Germinal center (tissue), 1 donor: ENCODE measurements at places on chromosomes 6 and 20.
A peak's percentile ranks its signal among the peaks of the same experiment; 100 is the strongest.

DNA sequence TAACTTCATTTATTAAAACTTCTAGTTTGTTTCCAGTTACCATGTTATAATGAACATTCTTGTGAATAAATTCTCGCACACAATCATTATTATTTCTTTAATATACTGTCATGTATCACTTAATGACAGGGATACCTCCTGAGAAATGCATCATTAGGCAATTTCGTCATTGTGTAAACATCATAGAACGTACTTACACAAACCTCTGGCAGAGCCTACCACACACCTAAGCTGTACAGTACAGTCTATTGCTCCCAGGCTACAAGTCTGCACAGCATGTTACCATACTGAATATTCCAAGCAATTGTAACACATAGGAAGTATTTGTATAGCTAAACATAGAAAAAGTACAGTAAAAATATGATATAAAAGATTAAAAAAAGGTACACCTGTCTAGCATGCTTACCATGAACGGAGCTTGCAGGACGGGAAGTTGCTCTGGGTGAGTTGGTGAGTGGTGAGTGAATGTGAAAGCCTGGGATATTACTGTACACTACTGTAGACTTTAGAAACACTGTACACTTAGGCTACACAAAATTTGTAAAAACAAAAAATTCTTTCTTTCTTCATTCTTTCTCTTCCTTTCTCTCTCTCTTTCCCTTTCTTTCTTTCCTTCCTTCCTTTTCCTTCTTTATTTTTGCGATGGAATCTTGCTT, 268.2 kb upstream of the SOX4 start:
- DNase-seq: no peak

DNA sequence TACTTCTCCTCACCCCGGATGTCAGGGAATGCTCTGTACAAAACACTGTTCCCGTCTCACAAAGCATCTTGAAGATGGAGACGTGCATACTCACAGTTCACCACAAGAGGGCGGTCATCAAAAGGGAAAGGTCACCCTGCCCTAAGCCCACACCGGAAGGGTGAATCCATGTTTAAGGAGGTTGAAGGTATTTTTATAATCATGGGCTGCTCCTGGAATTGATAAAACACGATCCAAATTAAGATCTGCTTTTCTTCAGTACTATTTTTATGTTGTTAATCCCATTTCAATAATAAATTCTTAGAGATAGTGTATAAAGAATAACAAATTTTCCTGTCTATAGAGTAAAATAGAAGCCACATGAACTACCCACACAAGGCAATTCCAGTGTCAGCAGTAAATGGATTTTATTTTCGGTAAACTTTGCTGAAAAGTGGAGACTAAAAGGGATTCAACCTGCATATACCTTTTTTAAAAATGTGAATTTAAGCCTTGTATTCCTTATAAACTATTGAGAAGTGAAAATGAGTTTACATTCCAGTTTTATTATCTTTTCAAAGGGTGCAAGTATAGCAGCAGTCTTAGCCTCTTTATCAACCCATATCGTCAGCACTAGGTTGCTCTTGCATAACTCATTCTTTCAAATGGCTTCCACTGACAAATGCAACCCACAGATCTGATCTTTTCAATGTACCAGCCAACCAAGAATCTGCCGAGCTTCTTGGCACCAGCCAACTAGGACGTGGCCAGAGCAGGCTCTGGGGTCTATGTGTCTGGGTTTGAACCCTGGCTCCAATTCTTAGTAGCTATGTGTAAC, 79.7 kb upstream of the MBOAT1 start:
- peak; percentile 42 for DNase-seq

DNA sequence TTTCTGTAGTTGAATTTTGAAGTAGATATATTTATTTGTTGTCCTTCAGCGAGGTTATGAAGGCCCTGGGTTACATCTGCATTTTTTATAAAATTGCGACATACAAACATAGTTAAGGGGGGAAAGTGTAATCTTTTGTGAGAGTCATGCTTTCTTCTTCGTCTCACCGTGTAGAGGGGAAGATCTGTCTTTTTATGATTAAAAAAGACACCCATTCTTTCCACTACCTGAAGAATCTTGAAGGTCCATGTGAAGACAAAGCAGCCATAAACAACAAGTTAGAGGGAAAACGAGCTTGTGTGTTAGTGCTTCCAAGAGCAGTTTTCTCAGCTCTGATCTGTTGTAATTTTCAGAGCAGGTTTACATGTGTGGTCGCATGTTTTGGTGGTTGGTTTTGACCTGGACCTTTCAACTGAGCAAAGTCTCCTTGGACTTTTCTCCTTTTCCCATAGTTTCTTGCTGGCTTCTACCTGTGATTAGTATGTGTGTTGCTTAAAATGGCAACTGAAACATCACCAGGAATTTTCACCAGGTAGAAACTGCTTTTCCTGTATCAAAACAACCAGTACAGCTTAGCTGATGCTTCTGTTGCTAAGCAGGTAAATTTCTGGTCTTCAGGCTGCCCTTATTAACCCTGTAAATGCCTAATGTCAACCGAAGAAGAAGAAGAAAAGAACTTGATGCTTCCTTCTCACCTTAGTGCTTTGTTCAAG, 37.3 kb downstream of the RREB1 start:
- DNase-seq: no peak

GRCh38 chr20:48635361-48635760, 192.4 kb downstream of the PREX1 start:
- no peak for DNase-seq

- no peak for DNase-seq
Measured at GRCh38 chr6:107849325-107849724, 25.2 kb upstream of the SCML4 start.

GRCh38 chr6:165674155-165675029, 11.4 kb upstream of the PDE10A start:
- DNase-seq: no peak

DNA sequence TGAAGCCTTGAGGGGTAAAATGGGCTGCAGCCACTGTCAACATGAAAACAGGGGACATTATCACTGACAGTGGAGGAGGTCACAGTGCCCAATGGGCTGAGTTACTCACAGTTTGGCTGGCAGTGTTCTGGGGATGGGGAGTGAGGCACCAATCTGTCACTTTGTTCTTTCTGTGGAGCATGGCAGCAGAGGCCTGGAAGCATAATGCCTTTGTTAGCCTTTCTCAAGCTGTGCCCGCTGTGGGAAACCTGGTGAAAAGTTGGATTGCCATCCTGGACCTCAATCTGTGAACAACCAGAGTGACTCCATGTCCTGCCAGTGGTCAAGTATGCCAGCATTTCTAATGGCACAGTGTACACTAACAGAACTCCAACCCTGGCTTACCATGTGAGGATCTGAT, 143.6 kb downstream of the OR2B2 start:
- no peak for DNase-seq

DNA sequence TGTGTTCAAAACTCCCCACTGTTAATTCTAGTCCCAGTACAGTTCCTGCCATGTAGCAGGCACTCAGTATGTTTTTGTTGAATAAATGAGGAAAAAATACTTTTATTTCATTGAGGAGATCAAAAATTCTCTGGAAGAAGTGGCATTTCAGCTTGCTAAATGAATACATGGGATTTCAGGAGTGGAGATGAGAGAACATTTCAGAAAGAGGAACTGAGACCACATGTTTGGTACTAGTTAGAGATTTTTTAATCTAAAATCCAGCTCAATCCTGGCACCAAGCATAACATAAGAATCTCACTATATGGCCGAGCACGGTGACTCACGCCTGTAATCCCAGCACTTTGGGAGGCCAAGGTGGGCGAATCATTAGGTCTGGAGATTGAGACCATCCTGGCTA, 75.4 kb downstream of the BTBD9 start:
- DNase-seq: no peak

GRCh38 chr20:20839771-20840170, 127.3 kb upstream of the RALGAPA2 start:
- DNase-seq: no peak
